ENCODE measurements at places on chromosomes 3 and 15. TPM values are rescaled to one million over a fixed set of nuclear protein-coding genes. Genes with fewer than 3 reads are reported as not detected.

The ESYT3 gene
- total RNA-seq = 2.6 TPM

The AP3B2 gene
- 0.89 TPM for total RNA-seq

The DGKG gene
- 14.5 TPM for total RNA-seq

The PEX5L gene
- total RNA-seq = not detected

DNA sequence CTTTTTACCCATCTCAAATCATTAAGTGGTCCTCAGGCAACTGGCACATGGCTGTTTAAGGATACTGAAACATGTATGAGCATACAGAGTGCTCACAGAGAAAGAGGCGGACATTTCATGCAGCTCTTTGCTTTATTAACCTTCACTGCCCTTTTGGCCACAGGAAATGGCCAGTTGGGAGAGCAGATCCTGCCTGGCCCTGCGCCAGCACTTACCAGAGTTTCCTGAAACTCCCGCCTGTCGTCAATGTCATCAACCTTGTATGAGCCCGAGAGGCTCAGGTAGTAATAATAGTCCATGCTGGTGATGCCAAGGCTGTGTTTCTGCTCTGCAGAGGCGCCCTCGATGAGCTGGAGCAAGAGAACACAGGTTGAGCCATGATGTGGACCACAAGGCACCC is 17.8 kb downstream of the LDHAL6B start:
- DNase-seq = no peak

DNA sequence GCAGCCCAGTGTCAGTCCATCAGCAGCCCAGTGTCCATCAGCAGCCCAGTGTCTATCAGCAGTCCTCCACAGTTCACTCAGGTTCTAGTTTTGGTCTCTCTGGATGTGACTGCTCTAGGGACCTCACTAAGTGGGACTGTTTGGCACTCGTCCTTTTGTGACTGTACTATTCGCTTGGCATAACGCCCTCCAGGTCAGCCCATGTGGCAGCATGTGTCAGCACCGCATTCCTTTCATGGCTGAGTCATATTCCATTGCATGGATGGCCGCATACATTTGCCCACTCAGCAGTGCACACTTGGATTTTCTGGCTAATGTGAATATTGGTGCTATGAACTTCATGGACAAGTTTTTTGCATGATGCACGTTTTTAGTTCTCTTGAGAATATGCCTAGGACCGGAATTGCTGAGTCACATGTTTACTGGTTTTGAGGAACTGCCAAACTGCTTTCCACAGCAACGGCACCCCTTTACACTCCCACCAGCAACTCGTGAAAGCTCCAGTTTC is 16.4 kb downstream of the CHST13 start:
- DNase-seq = peak; percentile 27

GRCh38 chr3:11198495-11198894 is 44.2 kb downstream of the HRH1 start:
- no peak for DNase-seq

GRCh38 chr3:190169877-190170276 is 49.2 kb upstream of the P3H2 start:
- DNase-seq = no peak

DNA sequence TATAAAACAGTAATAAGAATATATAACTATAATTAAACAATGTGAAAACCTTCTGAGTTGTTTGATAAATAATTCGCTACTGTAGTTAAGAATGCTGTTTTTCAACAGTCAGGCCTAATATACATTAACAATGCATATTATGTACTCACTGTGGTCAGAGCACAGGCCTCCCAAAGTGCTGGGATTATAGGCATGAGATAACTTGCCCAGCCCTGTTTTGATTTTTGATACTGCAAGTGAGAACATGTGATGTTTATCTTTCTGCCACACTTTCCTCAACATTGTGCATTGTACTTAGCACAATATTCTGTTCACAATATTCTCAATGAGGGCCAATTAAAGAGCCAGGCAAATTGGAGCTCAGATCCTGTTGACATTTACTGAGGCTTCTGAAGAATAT is 274.5 kb upstream of the RARB start:
- DNase-seq = no peak

- DNase-seq = no peak
Observed at GRCh38 chr3:27880969-27881892, 159.1 kb upstream of the EOMES start.

DNA sequence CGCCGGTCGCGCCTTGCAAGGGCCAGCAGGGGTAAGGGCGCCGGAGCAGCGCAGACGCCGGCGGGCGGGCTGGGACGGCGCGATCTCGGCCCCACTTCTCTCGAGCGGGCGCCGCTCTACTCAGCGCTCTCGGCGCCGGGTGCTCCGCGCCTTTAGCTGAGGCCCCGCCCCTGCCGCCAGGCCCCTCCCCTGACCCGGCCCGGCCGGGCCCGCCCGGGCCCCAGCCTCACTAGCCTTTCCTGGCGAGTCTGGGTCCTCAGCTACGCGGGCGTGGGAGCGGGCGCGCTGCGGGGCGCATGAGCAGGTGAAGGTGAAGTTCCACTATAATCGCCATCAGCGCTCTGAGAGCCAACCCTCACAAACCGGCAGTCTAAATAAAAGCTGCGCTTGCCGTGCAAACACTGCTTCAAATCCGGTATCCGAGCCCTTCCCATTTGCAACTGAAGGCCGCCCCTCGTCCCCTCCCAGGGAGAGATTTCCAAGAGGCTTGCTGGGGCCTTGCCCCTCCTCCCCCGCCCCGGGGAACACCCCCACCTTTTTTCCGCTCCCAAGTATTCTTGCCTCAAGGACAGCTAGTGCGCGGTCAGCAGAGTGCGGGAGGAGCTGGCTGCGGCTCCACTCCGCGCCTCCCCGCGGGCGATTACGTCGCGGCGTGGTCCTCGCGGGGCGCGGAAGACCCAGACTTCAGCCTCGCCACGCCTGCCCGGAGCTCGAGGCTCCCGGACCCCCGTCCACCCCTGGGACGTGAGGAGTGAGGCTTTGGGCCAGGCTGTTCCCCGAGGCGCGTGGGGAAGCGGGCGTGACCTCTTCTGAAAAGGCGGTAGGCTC is at the start of gene RPP25:
RPP25 (minus strand) TSS at position 125 of the 828 bp plus-strand sequence. CDS start 189 bp downstream, outside the sequence.
- peak; percentile 68 for DNase-seq

GRCh38 chr15:63045879-63046278 is 3.3 kb downstream of the TPM1 start:
- no peak for DNase-seq

DNA sequence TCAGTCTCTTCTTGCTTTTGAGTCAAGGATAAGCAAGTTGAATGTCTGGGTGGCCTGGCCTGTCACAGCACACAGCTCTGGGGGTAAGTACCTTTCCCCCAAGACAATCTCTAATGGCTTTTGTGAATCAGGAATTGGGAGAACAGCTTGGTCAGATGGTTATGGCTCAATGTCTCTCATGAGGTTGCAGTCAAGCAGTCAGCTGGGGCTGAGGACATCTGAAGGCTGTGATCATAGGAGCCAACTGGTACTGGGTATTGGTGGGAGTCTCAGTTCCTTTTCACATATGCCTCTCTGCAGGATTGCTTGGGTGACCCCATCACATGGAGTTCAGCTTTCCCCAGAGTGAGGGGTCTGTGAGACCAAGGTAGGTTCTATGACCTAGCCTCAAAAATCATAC is 33.0 kb upstream of the TMEM158 start:
- DNase-seq = no peak

GRCh38 chr3:119098619-119099222 is 47.2 kb upstream of the TEX55 start:
- DNase-seq = peak; percentile 37

DNA sequence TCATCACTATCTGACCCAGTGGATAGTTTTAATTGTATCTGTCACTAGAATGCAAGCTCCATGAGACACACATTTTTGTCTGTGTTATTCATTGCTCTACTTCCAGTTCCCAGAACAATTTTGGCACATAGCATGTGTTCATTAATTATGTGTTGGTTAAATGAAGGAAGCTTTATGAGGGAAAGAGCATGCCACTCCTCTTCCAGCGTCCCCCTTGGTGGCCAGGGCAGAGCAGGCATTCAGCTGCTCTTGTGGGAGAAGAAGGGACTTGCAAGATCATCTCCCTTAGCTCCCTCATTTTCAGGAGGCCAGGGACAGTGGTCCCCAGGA is 489 bp upstream of the GALNT15 start:
- no peak for DNase-seq
